Tibial artery (tissue), 4 donors: ENCODE measurements at places on chromosomes 1 and 21.
A peak's percentile ranks its signal among the peaks of the same experiment; 100 is the strongest.

GRCh38 chr21:32329331-32329730, 30.7 kb downstream of the MRAP start:
- H3K36me3 ChIP-seq, result peaks cover 42% of the 10 kb centered on the region
- peaks cover 26% of the 10 kb centered on the region for H3K4me1 ChIP-seq
- DNase-seq, result peak; percentile 34
- peak overlapping the region; percentile 51 for H3K27ac ChIP-seq
- H3K4me3 ChIP-seq, result no peak overlapping the region

GRCh38 chr1:43453442-43454269, at the start of gene HYI:
Gene HYI (minus strand): TSS chr1:43453931. CDS start chr1:43453793, 138 bp downstream.
- peak within 1 kb of the TSS; percentile 98 for H3K27ac ChIP-seq
- peak; percentile 94 for DNase-seq
- H3K36me3 ChIP-seq, result peaks cover 37% of the 10 kb centered on the region
- no peaks in the 10 kb centered on the region for H3K27me3 ChIP-seq
- H3K4me1 ChIP-seq, result peaks cover 16% of the 10 kb centered on the region

GRCh38 chr1:95061445-95062006, 11.2 kb downstream of the ALG14 start:
- H3K4me1 ChIP-seq, result no peaks in the 10 kb centered on the region
- H3K36me3 ChIP-seq, result peaks cover 29% of the 10 kb centered on the region
- no peak overlapping the region for H3K27ac ChIP-seq
- no peaks in the 10 kb centered on the region for H3K27me3 ChIP-seq

- H3K4me1 ChIP-seq, result peaks cover 49% of the 10 kb centered on the region
- H3K27me3 ChIP-seq, result no peaks in the 10 kb centered on the region
- H3K36me3 ChIP-seq, result peaks cover 24% of the 10 kb centered on the region
- DNase-seq, result no peak
Observed at GRCh38 chr1:109091839-109092193, 1.3 kb downstream of the TMEM167B start.

GRCh38 chr1:236751935-236752334, 43.2 kb upstream of the MTR start:
- no peak overlapping the region for H3K27ac ChIP-seq
- DNase-seq, result no peak
- H3K4me1 ChIP-seq, result no peaks in the 10 kb centered on the region
- H3K36me3 ChIP-seq, result peaks cover 53% of the 10 kb centered on the region

- H3K4me3 ChIP-seq, result no peak overlapping the region
- no peak for DNase-seq
- H3K36me3 ChIP-seq, result no peaks in the 10 kb centered on the region
Observed at GRCh38 chr1:172885971-172886370, 164.8 kb downstream of the TNFSF18 start.

GRCh38 chr1:228833911-228834688, 98.8 kb downstream of the RHOU start:
- no peaks in the 10 kb centered on the region for H3K27me3 ChIP-seq
- peak overlapping the region; percentile 57 for H3K27ac ChIP-seq
- no peaks in the 10 kb centered on the region for H3K36me3 ChIP-seq
- DNase-seq, result no peak
- H3K4me1 ChIP-seq, result peaks cover 30% of the 10 kb centered on the region

DNA sequence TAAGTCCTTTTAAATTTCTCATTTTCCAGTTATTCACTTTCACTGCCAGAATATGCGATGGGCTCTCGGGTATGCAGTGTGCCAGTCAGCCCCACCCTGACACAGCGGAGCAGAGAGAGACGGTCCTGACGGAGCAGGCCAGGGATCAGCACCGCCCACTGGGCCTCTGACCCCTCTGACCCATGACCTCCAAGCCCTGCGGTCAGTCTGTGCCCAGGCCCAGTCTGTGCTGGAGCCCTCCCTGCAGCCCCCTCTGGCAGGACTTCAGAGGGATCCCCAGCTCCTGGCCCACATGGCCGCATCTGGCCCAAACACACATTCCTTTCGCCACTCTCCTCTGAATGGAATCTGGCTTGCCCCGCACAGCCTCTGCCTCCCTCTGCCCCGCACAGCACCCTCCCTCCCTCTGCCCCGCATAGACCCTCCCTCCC, 43.4 kb upstream of the COL6A2 start:
- DNase-seq, result no peak
- H3K27ac ChIP-seq, result peak overlapping the region; percentile 97
- no peaks in the 10 kb centered on the region for H3K27me3 ChIP-seq
- peaks cover 49% of the 10 kb centered on the region for H3K4me1 ChIP-seq
- H3K36me3 ChIP-seq, result no peaks in the 10 kb centered on the region

DNA sequence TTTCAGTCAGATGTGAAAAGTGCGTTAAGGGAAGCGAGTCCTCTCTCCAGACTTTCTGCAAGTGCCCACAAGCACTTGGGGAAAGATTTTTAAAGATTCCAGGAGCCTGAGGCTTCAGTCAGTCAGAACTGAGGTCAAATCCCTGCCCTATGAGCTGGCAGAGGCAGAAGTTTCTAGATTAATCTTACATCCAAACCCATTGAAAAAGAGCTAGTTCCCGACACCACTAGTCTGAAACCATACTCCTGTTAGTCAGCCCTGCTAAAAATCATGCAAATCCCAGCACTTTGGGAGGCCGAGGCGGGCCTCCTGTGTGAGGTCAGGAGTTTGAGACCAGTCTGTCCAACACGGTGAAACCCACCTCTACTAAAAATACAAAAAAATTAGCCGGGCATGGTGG, 21.0 kb downstream of the RSPH1 start:
- H3K36me3 ChIP-seq, result no peaks in the 10 kb centered on the region
- no peaks in the 10 kb centered on the region for H3K4me1 ChIP-seq
- H3K4me3 ChIP-seq, result no peak overlapping the region

DNA sequence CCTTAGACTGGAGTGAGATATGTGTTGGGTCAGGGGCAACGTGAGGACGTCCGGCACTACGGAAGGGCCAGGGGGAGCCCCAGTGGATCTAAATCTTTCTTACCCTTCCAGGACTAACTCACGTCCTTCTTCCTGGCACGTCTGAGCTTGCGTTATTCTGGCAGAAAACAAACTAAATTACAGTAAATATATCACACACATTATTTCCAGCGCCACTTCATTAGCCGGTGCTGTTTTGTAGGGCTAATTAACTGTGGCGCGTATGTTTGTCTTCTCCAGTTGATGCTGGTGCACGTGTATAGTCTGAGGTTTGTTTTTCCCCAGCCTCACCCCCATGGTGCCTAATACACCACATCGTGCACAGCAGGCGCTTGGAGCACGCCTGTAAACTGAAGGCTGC, 59.2 kb downstream of the TLR5 start:
- no peak overlapping the region for H3K27ac ChIP-seq
- no peaks in the 10 kb centered on the region for H3K36me3 ChIP-seq
- H3K4me1 ChIP-seq, result no peaks in the 10 kb centered on the region
